ENCODE measurements at places on chromosomes 16 and 17.

DNA sequence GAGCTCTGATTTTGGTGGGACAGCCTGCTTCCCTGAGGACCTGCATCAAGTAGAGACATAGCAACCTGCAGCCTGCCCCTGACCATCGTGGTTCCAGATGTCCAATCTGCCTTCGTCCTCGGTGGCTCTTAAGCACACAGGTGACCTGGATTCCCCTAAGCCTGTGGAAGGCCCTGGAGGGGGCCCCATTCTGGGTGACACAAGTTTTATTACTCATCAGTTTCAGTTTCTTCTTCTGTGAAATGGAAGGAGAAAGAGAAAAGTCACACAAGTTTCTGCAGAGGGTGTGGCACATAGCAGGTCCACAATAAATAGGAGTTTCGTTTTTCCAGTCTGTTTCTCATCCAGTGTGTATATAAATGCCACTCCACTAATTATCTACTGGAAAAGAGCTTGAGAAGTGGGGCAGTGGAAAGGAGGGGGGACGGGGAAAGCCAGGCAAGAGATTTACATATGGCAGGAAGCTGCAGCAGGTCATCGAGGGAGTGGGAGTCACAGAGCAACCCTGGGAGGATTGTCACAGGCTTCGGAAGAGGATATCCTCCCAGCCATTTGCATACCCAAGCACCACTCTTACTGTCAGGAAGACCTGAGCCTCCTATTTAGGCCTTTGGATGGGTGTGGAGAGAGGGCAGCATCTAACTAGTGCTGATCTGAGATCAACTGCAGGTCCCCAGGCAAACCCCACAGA, 10.0 kb upstream of the NOS2 start:
- no peaks in the 10 kb centered on the region for H3K36me3 ChIP-seq
- H3K4me1 ChIP-seq: peaks cover 7% of the 10 kb centered on the region
- H3K27me3 ChIP-seq: peaks cover 27% of the 10 kb centered on the region

- peaks cover 9% of the 10 kb centered on the region for H3K27me3 ChIP-seq
- peaks cover 2% of the 10 kb centered on the region for H3K36me3 ChIP-seq
- H3K4me1 ChIP-seq: no peaks in the 10 kb centered on the region
- no peak for DNase-seq
These were observed 19.8 kb upstream of the IL21R start for GRCh38 chr16:27381974-27382855.

GRCh38 chr16:3731126-3731935, 14.0 kb upstream of the TRAP1 start:
- DNase-seq: no peak
- H3K27ac ChIP-seq: no peak overlapping the region
- H3K27me3 ChIP-seq: no peaks in the 10 kb centered on the region
- H3K36me3 ChIP-seq: peaks cover 41% of the 10 kb centered on the region
- no peak overlapping the region for H3K4me3 ChIP-seq

DNA sequence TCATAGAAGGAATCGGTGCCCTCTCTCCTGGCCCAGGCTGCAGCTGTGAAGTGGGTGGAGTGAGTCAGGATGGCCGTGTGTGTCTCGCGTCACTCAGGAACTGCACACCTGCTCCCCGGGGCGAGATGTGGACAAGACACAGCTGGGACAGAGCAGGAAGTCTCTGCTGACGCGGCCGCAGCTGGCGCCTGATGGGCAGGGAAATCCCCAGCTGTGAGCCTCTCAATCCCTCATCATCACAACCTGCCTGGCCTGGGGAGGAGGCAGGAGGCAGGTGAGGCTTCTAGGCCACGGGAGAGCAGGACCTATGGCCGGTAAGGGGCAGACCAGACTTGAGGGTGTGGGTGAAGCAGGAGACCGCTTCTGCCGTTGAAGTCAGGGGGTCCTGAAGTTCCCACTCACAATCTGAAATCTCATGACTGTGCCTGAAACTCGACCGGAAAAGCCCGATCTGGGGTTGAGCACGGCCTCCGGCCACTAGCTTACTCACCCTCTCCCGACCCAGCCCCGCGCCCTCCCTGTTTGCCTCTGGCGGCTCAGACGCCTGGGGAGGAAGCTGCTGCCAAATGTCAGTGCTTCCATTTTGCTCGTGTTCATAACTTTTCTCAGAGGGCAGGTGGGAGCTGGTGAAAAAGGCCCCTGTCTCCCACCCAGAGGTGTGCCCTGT, 1.1 kb upstream of the TRPV3 start:
- H3K36me3 ChIP-seq: no peaks in the 10 kb centered on the region
- H3K4me3 ChIP-seq: no peak overlapping the region
- H3K27ac ChIP-seq: peak overlapping the region; percentile 25
- no peaks in the 10 kb centered on the region for H3K4me1 ChIP-seq
- H3K27me3 ChIP-seq: peaks cover 2% of the 10 kb centered on the region

- DNase-seq: no peak
- no peaks in the 10 kb centered on the region for H3K27me3 ChIP-seq
- H3K27ac ChIP-seq: no peak overlapping the region
- peaks cover 8% of the 10 kb centered on the region for H3K4me1 ChIP-seq
These were observed 3.5 kb downstream of the MED1 start for GRCh38 chr17:39447561-39447960.

DNA sequence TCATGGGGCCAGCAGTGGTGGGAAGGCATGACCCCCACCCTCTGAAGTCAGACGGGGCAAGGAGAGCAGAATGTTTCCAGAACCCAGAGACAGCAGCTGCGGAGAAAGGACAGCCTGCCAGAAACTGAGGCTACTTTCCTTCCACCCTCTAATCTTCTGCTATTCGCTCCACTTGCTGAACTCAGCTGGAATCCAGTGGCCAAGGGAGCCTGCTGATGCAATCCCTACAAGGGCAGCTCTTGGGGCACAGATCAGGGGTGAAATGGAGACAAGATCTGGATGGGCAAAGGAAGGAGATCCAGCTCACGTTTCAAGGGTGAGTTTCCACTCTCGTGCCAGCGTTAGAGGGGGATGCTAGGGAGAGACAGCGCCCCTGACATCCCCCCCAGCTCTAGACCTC, 479.1 kb downstream of the SLC39A11 start:
- no peak for DNase-seq
- no peak overlapping the region for H3K4me3 ChIP-seq
- H3K4me1 ChIP-seq: peaks cover 52% of the 10 kb centered on the region
- H3K27me3 ChIP-seq: no peaks in the 10 kb centered on the region
- H3K36me3 ChIP-seq: peaks cover 1% of the 10 kb centered on the region

DNA sequence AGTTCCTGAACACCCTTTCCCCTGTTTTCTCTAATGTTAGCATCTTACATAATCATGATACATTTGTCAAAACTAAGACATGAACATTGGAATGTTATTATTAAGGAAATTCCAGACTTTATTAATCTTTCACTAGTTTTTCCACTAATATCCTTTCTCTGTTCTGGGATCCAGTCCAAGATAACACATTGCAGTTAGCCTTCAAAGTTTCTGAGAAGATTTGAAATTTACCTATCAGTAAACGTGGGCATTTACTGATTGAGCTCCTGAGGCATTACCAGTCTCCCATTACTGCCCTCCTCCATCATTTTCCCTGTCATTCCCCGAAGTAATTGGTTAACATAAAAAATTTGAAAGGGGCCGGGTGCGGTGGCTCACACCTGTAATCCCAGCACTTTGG, 5.7 kb upstream of the CD300LG start:
- peaks cover 13% of the 10 kb centered on the region for H3K27me3 ChIP-seq
- no peak overlapping the region for H3K27ac ChIP-seq
- DNase-seq: no peak

GRCh38 chr17:45733781-45734180, 50.3 kb upstream of the CRHR1 start:
- no peaks in the 10 kb centered on the region for H3K4me1 ChIP-seq
- H3K27ac ChIP-seq: no peak overlapping the region
- DNase-seq: no peak
